ENCODE measurements at places on chromosomes 16 and 17. TPM values are rescaled to one million over a fixed set of nuclear protein-coding genes. Genes with fewer than 3 reads are reported as not detected.
A peak's percentile ranks its signal among the peaks of the same experiment; 100 is the strongest.

- no peak for DNase-seq
These were observed 213.8 kb downstream of the HS3ST3A1 start for GRCh38 chr17:13387952-13388351.

SPNS1 gene
- total RNA-seq = 17.9 TPM

GRCh38 chr16:70777973-70778406 lies 23.0 kb downstream of the VAC14 start:
- no peak for DNase-seq

DNA sequence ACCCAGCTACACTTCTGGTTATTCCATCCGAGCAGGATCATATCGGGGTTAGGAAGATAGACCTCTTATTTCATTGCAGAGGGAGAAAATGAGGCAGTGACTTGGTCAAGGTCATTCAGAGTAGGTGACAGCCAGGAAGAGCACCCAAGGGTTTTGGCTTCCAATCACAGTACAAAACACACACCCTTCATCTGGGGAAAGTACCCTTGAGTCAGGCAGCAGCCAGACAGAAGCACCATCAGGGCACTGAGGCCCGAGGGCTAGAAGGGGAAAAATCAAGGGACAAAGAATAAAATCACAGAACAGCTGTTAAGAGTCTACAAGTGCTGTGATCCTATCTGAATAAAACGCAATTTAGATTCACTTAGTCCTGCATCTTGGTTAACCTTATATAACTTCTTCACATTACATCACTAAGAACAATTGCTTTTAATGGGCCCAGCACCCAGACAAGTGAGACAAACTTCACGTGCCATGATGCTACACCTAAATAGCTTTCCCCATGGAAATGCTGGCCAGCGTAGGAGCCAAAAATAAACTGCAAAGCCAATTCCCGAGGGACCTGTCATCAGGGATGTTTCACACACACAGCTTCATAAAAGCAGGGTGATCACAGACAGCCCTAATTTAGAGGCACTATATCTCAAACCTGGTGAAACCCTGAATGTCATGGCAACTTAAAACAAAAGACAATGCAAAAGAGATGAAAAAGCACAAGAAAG lies 4.9 kb downstream of the UBE2O start:
- DNase-seq = no peak

- no peak for DNase-seq
These were observed 175.9 kb downstream of the XYLT1 start for GRCh38 chr16:17294856-17295255.

- peak; percentile 83 for DNase-seq
These were observed 59.7 kb downstream of the RNF112 start for GRCh38 chr17:19470530-19471261.

DNA sequence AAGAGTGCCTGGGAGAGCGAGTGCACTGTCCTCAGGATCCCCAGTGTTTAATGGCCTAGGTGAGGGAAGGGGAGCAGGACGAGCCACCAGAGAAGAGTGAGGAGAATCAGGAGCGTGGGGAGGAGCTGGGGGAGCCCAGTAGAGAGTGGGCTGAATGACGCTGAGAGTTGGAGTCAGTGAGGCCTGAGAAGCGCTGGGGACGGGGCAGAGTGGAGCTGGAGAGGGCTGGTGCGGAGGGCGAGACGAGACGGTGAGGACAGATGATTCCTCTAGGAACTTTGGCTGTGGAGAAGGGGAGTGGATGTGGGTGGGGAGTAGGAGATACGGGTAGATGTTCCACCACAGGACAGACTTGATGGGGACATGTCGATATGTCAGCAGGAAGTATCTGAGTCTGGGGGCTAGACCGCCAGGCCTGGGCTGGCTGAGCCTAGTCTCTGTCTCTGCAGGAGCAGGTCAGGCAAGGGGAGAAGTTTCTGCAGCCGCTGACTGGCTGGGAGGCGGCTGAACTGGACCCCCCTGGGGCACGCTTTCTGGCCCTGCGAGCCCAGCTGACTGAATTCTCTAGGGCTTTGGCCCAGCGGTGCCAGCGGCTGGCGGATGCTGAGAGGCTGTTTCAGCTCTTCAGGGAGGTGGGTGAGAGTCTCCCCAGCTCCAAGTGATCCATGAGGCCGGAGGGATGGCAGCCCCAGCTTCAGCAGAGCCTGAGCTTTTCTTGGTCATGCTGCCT lies 4.7 kb downstream of the PLEKHG4 start:
- DNase-seq = no peak

All from left ventricle myocardium superior (tissue), 1 donor.